HS-5 (cell line): ENCODE measurements at places on chromosomes 7 and 10.

DNA sequence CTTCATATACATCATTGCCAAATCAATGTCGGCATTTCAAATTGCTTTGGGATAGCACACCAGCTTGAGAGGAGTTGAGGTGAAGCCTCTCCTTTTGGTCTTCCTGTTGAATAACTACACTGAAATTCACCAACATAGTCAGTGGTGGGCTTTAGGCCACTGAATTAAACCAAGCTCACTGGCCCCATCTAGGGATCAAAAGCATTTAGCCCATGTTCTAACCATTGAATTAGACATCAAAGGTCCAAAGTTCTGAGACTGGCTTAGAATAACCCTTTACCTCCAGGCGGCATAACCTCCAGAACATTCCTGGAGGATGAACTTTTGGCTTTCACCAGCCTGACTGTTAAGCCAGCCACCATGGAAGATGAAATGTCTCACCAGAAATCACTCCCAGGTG, 54.6 kb downstream of the BPGM start:
- DNase-seq: no peak

DNA sequence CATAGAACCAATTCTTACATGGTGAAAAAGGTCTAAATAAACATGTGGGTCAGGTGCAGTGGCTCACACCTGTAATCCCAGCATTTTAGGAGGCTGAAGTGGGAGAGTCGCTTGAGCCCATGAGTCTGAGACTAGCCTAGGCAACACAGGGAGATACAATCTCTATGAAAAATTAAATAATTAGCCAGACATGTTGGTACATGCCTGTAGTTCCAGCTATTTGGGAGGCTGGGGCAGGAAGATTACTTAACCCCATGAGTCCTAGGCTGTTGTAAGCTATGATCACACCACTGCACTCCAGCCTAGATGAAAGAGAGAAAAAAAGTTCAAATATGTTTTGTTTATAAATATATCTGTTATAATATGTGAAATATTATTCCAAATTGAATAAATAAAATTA, 643.6 kb downstream of the IPMK start:
- DNase-seq: no peak

GRCh38 chr7:105682341-105683060, 101.2 kb upstream of the EFCAB10 start:
- no peak for DNase-seq

DNA sequence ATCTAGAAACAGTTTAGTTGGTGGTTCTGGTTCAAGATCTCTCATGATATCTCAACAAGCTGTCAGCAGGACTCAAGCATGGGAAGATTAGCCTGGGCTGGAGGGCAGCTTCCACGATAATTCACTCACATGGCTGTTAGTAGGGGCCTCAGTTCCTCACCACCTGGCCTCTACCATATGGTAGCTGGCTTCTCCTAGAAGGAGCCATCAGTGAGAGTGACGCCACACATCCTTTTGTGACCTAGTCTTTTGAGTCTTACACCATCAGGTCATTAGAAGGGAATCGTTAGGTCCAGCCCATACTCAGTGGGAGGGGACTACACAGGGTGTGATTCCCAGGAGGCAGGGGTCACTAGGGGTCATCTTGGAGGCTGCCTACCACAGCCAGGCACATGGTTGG, 239.3 kb upstream of the PLPP4 start:
- no peak for DNase-seq

- no peak for DNase-seq
Measured at GRCh38 chr7:40810274-40810673, 675.5 kb downstream of the SUGCT start.

DNA sequence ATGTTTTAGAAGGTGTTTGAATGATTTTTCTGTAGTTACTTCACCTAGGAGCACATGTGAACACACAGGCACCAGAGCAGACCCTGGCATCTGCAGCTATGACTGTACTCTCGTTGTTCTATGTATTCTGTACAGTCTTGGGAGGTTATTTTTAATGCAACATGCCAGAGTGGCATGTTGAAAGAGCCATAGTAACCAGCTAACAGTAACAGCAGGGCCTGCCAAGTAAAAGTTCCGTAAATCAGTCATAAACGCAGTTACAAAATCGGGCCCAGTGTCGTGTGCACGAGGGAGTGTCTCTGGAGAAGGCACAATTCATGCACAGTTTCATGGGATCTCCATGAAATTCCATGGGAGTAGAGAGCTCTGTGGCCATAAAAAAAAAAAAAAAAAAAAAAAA, 108.3 kb upstream of the CDK6 start:
- no peak for DNase-seq
